ENCODE measurements at places on chromosomes 4 and X. TPM values are rescaled to one million over a fixed set of nuclear protein-coding genes. Genes with fewer than 3 reads are reported as not detected.

C4orf54 gene
- total RNA-seq: not detected

SOD3 gene
- 82.9 TPM for total RNA-seq

PPARGC1A gene
- total RNA-seq: 2.3 TPM

CTSO gene
- total RNA-seq: 15.5 TPM

ATP11C gene
- 27.6 TPM for total RNA-seq

SHROOM4 gene
- total RNA-seq: 3.1 TPM

RXFP1 gene
- total RNA-seq: 0.12 TPM

GUCY1B1 gene
- total RNA-seq: 1.4 TPM

PAGE4 gene
- not detected for total RNA-seq

FHIP1A gene
- under 0.01 TPM for total RNA-seq

HMGN5 gene
- total RNA-seq: 2.3 TPM

MXRA5 gene
- 0.94 TPM for total RNA-seq

NAA11 gene
- not detected for total RNA-seq

PDS5A gene
- total RNA-seq: 34.5 TPM

TRAM1L1 gene
- 1.6 TPM for total RNA-seq

DGKK gene
- total RNA-seq: not detected

VMA21 gene
- 31.2 TPM for total RNA-seq

HSFX4 gene
- not detected for total RNA-seq

IL13RA2 gene
- 0.34 TPM for total RNA-seq

CDX4 gene
- total RNA-seq: not detected

FAM200B gene
- 45.1 TPM for total RNA-seq

GABRB1 gene
- not detected for total RNA-seq

CENPVL2 gene
- total RNA-seq: not detected

KLHL4 gene
- total RNA-seq: 7.5 TPM

TSPAN7 gene
- not detected for total RNA-seq

SLC25A53 gene
- 3.6 TPM for total RNA-seq

FGF13 gene
- 0.35 TPM for total RNA-seq

UCP1 gene
- not detected for total RNA-seq

AFAP1 gene
- 62.6 TPM for total RNA-seq
